Neural progenitor cell (in vitro differentiated cells): ENCODE measurements at places on chromosomes 12 and 14. TPM values are rescaled to one million over a fixed set of nuclear protein-coding genes. Genes with fewer than 3 reads are reported as not detected.

Gene SOAT2
- total RNA-seq: not detected in 2 replicates

Gene RTN1
- 7.7 and 18.6 TPM in 2 replicates for total RNA-seq

Gene KCNK13
- not detected in 2 replicates for total RNA-seq

DNA sequence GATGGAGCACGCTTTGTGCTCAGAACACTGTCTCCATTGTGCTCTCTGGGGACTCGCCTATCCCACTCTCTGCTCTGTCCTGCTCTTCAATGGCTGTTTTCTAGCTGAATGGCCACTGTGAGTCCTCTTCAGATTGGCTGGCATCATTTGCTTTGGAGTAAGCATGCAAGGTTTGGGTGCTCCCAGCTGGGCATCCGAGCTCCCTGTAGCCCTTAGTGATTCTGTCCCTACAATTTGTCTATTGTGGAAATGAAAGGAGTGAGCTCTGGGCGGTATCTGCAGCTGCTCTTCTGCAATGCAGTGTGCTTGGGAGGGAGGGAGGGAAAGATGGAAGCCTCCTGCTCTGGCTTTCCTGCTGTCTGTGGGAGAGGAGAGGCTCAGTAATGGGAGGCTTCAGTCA, 84.8 kb downstream of the SMOC1 start:
- H3K4me3 ChIP-seq: no peak overlapping the region
- H3K27ac ChIP-seq: no peak overlapping the region
- peaks cover 42% of the 10 kb centered on the region for H3K36me3 ChIP-seq
- DNase-seq: no peak
- peaks cover 19% of the 10 kb centered on the region for H3K4me1 ChIP-seq

DNA sequence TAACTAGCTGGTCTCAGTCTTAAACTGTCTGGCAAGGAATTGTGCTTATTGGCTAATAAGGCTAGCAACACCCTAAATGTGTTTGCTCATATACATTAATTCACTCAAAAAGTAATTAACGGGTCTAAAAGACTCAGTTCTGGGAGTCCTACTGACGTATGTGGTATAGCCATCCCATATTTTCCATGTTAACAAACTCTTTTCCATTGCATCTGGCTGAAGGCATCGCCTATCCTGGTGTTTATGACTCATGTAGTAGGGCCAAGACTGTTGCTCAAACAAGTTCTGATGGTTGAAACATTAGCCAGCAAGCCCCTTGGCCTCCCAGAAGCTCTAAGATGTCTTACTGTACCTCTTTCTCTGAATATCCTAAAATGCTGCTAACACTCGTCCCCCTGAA, 98.5 kb downstream of the PHLDA1 start:
- H3K4me1 ChIP-seq: peaks cover 7% of the 10 kb centered on the region
- no peaks in the 10 kb centered on the region for H3K27me3 ChIP-seq
- H3K36me3 ChIP-seq: no peaks in the 10 kb centered on the region

GRCh38 chr14:44162197-44162596, 344.9 kb downstream of the FSCB start:
- DNase-seq: no peak
- H3K4me3 ChIP-seq: no peak overlapping the region
- no peaks in the 10 kb centered on the region for H3K27me3 ChIP-seq
- no peaks in the 10 kb centered on the region for H3K36me3 ChIP-seq

- no peak for DNase-seq
- H3K27ac ChIP-seq: no peak overlapping the region
- H3K27me3 ChIP-seq: no peaks in the 10 kb centered on the region
- H3K36me3 ChIP-seq: no peaks in the 10 kb centered on the region
These were observed 12.9 kb upstream of the TMEM263 start for GRCh38 chr12:106942775-106943174.

GRCh38 chr12:95762123-95762785, 28.3 kb downstream of the NTN4 start:
- no peak for DNase-seq
- H3K27ac ChIP-seq: no peak overlapping the region
- H3K4me3 ChIP-seq: no peak overlapping the region
- H3K36me3 ChIP-seq: no peaks in the 10 kb centered on the region
- H3K4me1 ChIP-seq: peaks cover 12% of the 10 kb centered on the region
- H3K27me3 ChIP-seq: no peaks in the 10 kb centered on the region

DNA sequence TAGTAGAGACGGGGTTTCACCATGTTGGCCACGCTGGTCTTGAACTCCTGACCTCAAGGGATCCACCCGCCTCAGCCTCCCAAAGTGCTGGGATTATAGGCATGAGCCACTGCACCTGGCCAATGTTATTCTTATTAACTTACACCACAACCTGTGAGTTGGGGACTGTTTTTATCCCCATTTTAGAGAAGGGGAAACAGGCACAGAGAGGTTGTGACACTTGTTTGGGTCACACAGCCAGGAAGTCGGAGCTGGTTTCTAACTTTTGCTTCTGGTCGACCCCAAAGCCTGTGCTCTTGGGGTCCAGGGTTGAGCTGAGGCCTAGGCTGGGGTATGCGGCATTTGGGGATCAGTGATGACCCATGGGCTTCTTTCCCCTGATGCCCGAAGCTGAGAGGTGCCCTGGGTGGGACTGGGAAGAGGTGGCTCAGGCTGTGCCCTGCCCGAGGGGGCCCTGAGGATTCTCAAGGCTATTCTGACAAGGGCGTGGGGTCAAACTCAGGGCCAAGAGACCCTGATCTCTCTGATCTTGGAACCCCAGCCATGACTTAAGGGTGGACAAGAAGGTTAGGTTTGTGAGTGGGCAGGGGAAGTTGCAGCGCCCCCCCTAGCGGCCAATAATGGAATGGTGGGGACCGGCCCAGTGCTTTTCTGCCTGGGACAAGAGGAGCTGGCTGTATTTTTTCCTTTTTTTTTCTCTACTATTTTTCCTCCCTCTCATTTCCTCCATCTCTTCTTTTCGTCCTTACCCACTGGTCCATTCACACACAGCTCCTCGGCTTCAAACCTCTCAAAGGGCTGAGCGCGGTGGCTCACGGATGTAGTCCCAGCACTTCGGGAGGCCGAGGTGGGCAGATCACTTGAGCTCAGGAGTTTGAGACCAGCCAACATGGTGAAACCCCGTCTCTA, 3.0 kb downstream of the SDSL start:
- DNase-seq: peak; percentile 52
- H3K27me3 ChIP-seq: no peaks in the 10 kb centered on the region
- no peak overlapping the region for H3K27ac ChIP-seq
- H3K4me1 ChIP-seq: peaks cover 12% of the 10 kb centered on the region
